Esophagus squamous epithelium (tissue), 5 donors: ENCODE measurements at places on chromosomes 5 and 9.

DNA sequence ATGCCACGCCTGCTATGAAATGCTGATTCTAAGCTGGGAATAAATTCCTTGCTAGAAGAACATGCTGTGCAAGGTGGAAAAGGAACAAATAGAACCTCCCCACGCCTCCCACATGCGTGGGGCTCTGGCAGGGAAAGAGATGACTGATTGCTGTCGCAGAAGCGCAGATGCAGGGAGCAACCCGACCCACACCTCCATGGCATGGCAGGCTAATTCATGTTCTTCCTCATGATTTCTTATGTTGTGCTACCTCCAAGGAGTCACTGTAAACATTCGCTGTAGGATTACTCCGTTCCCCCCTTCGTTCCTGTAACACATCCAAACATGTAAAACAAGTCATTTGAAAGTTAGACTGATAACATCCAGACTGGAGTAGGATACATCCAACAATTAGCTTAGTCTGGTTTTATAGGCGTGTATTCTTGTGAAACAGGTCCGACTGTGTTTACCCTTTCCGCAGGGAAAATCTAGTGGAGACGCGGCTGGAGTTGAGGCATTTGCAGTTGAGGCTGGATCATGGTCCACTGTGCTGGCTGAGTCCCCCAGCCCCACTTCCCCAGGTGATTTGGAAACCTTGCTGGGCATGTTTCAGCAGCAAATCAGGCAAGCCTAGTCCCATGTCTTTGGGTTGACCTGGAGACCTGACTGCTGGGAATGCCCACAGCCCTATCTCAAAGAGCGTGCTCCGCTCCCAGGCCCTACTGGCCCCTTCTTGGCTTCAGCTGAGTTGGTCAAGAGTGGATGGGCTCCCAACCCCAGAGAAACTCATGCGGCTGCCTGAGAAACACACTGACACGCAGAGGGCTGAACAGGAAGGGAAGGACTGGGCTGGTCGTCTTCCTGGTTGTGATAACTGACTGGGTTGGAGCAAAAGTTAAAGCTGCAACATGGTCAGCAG lies 24.8 kb upstream of the ANKRD33B start:
- DNase-seq: no peak

DNA sequence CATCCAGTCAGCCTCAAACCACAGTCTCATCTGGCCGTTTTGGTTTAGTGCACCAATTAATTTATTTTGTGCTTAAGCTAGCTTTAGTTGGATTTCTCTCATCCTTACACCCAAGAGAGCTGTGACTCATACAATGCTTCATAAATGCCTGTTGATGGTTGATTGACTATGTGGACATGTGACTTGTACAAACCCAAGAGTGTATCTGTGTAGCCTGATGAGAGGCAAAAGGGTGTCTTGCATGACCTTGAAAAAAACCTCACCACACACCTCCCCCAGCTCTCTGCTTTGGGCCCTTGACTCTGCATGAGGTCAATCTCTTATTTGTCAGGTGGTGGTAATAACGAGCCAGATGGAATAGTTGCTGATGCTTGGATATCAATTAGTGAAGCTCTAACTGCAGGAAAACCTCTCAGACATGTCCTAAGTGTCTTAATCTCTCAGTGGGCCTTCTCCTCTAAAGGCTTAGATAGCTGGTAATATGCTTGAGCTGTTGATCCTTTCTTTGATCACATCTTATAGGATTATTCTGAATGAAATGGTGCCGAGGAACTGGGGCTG lies 10.6 kb upstream of the GLRA1 start:
- DNase-seq: no peak

GRCh38 chr9:27432308-27432707 lies 91.8 kb upstream of the IFNK start:
- no peak for DNase-seq

DNA sequence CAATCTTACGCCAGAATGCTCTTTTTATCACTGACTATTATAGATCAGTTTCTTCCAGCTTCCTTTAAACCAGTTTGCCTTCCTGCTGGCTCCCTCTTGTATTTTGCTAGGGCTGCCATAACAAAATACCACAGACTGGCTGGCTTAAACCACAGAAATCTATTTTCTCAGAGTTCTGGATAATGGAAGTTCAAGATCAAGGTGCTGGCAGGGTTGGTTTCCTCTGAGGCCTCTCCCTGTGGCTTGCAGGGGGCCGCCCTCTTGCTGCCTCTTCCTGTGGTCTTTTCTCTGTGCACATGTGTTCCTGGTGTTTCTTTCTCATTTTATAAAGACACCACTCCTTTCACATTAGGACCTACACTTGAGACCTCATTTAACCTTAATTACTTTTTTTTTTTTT lies 6.8 kb upstream of the FXN start:
- DNase-seq: no peak

DNA sequence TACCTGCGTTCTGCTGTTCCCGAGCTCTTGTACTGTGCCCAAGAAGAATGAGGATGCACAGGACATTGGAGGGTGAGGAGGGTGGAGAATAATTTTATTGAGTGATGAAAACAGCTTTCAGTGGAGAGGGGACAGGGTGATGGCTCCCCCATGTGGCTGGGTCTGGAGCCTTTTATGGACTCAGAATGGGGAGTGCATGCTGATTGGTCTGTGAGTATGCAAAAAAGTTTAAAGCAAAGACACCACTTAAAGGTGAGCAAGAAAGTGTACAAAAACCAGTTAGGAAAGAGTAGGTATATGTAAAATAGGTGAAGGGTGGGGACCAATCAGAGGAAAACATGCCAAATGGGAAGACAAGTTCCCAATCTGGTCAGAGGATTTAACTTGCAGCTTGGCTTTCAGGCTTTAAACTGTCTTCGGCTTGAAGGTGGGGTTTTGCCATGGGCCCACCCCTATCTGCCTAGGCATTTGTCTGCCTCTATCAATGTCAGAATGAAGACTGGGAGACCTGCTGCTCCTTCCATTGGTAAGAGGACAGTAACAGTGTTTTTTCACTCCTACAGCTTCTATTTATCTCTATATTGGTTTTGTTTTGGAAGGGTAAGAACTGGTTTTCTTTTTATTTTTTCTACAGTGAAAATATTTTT lies 118.0 kb upstream of the RAI14 start:
- no peak for DNase-seq

DNA sequence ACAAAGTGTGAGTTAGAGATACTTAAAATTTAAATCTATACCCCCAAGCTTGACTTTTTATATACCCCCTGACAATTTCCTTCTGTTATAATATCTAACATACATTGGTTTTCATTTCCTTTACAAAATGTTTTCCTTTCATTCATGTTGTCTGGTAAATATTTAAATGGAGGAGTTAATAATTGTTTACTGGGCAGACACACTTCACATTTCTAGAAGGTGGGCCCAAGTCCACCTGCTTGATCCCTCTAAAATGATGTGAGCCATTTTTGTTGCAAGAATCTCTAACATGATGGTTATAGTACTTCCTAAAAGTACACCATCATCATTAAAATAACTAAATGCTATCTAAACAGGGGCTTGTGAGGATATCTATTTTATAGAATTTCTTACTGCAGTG lies 155.9 kb downstream of the FAM174A start:
- no peak for DNase-seq

GRCh38 chr9:78149702-78150291 lies 86.1 kb upstream of the CEP78 start:
- no peak for DNase-seq

DNA sequence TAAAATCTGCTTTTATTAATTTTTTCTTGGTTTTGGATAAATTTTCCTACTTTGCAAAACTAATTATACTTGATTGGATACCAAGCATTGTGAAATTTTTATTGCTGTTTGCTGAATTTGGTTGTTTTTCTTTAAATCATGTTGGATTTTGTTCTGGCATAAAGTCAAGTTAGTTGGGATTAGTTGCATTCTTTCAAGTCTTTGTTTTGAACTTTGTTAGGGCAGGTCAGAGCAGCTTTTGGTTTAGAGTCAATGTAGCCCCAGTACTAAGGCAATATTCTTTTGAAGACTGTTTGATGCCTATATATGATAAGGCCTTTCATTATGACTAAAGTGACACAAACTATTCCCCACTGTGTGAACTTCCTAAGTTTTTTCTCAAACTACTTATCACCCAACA lies 531.1 kb downstream of the RASEF start:
- no peak for DNase-seq

- DNase-seq: no peak
These were observed 108.2 kb upstream of the NR3C1 start for GRCh38 chr5:143511736-143512135.

GRCh38 chr5:65355301-65355700 lies 126.4 kb downstream of the ADAMTS6 start:
- DNase-seq: no peak

GRCh38 chr9:87718852-87719612 lies 6.9 kb upstream of the CTSL start:
- no peak for DNase-seq

DNA sequence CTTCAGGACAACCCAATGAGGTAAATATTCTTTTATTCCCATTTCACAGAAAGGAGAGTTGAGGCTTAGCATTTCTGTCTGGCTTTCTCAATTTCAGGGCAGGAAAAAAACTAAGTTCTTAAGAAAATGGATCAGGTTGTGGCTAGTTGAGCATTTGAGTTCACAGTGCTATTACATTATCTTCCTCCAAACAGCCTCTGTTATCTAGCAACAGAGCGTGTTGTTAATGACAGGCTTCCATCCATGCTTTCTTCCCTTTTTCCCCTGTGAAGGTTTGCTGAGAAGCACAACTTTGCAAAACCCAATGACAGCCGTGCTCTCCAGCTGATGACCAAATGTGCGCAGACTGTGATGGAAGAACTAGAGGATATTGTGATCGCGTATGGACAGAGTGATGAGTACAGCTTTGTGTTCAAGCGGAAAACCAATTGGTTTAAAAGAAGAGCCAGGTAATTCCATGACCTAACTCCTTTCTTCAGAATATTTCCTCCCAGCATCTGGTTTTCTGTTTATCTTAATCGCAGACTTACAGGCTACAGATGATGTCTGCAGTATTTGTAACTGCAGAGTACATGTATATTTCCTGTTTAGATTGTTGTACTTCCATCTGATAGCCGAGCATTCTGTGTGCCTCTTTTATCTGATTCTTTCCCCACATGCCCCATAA lies 1.5 kb downstream of the THG1L start:
- no peak for DNase-seq
